ENCODE measurements at places on chromosomes 12 and 14.
A peak's percentile ranks its signal among the peaks of the same experiment; 100 is the strongest.

DNA sequence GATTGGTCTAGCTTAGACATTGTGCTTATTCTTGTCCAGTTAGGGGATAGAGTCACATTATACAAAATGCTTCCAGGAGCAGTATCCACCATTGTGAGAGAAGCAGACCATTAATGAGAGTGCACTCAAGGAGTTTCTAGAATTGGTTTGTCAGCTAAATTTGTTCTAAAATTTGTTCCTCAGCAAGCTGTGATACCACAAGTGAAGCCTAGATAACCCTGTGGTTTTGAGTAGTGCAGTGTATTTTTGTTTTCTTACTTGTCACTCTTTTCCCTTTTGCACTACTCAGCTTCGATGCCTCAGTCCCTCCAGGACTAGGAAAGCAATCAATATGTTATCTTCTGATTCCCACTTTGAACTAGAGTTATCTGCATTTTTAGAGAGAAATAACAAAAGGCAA lies 42.5 kb upstream of the AKAP6 start:
- DNase-seq, result no peak

- no peak for DNase-seq
Measured at GRCh38 chr14:70616646-70617045, 16.2 kb upstream of the MED6 start.

GRCh38 chr12:101086490-101087135 lies 123.4 kb downstream of the SLC5A8 start:
- peak; percentile 46 for DNase-seq

DNA sequence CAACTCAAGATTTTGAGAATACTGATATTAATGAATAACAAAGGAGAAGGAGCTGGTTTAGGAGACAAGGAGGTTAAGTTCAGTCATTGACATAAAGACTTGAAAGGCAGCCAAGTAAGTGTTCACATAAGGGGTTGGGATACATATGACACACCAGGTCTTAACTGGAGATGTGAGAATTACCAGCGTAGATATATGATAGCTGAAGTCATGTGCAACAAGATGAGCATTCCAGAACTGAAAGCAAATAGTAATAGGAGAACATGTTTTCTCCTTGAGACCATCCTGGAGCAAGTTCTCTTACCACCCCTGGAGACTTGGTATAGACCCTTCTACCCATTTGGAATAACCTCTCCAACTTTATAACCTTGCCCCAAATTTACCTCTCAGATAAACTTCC lies 43.3 kb upstream of the NPFF start:
- DNase-seq, result peak; percentile 78

DNA sequence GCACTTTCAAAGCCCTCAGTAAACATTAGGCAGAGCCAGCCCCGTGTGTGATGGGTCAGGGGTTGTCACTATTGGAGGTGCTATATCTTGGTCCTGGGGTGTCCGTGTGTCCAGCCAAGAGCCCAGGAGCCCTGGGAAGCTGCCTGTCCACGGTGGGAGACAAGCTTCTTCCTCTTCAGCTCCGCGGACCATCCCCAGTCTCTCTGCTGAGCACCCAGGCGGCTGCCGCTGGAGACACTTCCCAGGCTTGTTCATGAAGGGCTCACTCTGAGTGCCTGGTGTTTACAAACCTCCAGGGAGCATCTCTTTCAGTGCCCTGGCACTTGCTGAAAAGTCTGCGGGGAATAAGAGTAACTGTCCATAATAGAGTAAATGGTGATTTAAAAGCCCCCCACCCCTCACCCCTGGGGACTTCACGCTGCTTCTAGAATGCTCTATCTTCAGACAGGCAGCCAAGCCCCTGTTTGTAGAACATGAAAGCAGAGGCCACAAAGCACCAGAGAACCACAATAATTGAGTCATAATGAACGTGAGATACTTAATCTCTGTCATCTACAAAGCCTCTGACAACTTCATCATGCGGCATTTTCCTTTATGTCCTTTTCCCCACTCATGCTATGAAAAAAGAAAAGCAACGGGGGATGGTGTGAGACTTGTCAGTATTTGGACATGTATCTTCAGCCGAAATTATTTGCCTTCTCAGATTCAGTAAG lies 178.6 kb downstream of the TMEM132C start:
- DNase-seq, result no peak

DNA sequence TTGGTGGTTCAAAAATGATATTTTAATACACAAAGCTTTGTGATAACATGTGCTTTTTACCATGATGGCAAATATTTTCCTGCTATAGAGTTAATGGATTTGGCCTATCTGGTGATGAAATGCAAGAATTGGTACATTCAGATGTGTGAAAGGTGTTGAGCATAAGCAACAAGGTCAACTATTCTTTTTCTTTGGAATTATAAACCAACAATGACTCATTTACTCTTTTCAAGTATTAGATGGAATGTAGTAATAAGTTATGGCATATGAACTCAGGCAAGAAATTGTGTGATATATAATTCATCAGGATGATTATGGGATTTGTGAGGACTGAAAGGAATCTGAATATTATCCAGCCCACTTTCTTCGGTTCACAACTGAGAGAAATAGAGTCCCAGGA lies 471.4 kb downstream of the ETNK1 start:
- no peak for DNase-seq

DNA sequence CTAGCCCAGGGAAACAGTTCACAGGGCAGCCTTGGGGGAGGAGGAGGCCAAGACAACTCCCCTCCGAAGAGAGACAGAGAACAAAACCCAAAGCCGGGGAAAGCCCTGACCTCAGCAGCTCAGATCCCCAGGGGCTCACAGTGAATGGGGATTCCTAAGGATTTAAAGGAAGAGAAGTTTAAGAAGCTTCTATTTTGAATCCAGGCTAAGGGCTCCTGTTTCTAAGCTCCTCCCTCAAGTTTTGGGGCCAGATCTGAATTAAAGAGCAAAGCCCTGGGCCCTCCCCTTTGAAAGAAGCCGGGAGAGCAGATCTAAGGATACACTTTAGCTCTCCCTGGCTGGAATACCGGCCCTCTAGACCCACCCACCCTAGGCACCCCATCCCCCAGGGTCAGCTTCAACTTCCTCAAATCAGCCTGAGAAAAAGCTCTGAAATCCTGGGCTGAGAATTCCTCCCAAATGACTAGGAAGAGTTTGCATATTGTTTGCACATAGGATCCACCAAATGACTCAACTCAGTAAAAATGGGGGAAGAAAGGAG lies 3.9 kb downstream of the KDM2B start:
- peak; percentile 95 for DNase-seq

- no peak for DNase-seq
Measured at GRCh38 chr12:99099786-99100185, 454.7 kb downstream of the APAF1 start.

GRCh38 chr14:21455592-21455911 lies 371 bp downstream of the CHD8 start:
- DNase-seq, result no peak

DNA sequence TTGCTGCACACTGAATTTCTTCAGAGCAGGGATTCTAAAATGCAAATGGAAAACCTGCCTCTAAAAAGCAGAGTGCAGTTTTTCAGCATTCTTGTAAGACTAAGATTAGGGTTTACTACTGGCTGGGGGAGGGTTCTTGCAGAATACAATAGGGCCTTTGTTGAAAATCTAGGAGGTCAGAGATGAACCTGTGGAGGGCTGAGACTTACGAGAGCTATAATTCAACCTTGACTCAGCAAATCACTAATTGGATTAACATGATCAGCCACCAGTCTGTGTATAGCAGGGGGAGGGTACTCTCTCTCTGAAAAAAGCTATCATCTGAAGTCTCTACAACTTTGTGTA lies 92.6 kb upstream of the HIF1A start:
- DNase-seq, result no peak

DNA sequence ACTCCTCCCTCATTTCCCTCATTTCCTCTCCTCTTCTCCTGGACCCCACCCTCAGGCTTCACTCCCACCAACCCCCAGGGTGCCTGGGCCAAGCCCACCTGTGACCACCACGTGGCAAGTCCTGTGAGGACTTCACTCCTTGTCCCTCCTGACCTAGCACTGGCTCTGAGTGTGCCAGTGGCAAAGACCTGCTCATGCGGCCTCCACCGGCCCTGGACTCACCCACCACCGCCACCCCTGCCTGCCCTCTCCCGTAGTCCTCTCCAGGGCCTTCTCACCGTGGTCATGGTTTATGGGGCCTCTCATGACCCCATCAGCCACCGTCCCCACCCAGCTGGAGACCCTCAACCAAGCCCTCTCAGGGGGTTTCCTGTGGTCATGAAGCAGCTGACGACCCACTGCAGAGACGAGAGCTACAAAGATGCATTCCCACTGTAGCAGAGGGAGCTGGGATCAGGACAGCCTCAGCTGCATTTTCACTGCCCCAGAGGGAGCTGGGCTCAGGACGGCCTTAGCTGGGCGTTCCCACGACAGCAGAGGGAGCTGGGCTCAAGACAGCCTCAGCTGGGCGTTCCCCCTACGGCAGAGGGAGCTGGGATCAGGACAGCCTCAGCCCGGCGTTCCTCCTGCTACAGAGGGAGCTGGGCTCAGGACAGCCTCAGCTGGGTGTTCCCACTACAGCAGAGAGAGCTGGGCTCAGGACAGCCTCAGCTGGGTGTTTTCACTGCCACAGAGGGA lies 3.2 kb upstream of the C14orf180 start:
- DNase-seq, result no peak

DNA sequence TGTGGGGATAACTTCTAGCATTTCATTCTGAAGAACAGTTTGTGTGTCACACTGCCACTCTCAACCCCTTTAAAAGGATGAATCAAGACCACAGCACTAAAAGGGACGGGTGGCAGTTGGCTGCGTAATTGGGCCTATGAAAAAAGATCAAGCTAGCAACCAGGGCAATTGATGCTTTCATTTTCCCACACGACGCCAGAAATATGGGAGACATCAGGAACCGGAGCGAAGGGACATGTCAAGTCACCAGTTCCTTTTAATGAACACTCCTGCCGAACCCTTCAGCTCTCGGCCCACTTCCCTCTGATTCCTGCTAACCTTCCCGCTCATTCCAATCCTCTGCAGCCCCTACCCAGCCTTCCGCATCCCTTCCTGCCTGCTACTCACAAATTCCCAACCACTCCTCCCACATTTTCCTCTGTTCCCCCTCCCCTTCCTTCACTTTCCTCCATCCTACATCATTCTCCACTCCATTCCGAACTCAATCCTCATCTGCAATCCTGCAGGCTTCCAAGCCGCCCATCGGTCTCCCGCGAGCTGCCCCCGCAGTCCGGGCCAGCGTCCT lies 753 bp downstream of the CSRNP2 start:
- DNase-seq, result peak; percentile 39

GRCh38 chr12:2791089-2791488 lies 3.7 kb upstream of the FKBP4 start:
- DNase-seq, result no peak

DNA sequence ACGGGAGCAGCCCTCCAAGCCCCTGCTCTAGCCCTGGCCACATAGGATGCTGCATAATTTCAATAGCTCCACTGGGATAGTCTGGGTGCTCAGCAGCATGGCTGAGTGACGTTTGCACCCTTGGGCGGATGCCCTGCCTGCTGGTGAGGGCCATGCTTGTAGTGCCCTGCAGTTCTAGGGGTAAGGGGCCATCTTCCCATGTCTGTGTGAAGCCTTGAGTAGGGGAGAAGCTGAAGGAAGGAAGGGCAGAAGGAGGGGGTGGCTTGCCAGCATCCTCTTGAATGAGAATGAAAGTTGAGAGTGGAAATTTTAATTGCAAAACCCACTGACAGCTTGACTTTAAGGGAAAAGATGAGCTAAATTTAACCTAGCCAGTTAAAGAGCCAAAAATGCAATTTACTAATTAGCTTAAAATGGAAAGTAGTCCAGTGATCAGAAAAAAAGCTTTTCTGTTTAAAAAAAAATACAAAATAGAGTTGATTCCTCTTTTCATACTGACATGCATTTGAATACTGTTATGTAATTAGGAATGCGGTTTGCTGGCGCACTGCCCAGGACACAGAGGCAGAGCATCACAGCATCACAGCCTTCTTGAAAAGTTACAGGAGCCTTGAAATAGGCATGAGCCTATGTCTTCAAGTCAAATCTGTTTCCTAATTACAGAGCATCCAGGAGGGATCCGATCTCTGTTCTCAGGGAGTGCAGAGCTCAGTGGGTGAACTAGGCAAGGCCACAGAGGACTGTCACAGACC lies 18.5 kb upstream of the EML1 start:
- DNase-seq, result peak; percentile 52

DNA sequence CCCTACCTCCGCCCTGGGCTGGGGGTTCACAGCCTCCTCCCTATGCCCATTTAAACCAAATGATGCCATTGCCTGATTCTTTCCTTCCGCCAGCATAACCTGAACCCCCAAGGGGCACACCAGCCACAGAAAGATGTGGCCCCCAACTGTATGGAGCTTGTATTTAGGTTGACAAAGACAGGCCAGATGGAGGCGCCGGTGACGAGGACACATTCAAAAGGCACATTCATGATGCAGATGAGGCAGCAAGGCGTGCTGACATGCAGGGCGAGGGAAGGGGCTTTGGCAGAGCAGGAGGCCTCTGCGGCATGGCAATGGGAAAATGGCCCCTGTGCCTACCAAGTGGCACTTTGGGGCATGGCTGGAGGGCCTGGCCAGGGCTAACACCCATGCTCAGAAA lies 112.2 kb downstream of the RFLNA start:
- DNase-seq, result no peak

- DNase-seq, result no peak
Measured at GRCh38 chr14:28398506-28398905, 368.1 kb upstream of the FOXG1 start.

DNA sequence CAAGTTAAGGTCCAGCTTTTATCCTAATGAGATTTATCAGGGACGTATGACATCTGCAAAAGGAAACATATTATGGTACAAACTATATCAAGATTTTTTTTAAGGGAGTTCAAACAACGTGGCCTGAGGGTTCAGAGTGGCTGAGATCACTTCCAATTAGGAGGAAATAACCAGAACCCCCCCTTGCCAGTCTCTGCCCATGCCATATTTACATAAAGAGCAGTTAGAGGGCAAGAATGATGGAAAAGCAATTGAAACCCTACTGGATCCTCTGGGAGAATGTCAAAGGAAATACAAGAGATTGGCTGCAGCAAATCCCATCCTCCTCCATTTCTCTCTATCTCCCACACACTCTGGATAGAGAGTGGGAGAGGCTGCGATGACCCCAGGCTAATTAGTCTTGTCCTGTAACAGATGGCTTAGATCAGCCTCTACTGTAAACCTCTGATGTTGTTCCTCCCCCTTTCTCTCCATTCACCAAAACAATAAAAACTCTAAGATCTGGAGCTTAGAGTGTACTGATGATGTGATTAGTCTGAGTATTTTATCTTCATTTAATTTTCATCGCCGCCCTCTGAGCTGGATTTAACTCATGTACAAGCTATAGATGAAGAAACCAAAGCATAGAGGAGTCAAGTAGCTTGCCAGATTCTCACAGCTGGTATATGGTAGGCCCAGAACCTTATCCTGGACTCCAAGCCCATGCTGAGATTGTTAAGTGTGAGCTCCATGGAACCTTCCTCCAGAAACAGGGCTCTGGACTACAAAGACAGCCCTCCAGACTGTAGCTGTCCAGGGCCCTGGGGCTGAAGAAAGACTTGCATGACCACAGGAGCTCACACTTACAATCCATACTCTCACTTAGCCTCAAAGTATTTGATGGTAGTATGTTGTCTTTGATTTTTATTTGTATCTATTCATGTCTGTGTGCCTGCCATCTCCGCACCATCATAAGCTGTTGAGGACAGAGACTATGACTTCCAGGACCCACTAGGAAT lies 54.1 kb upstream of the GNG2 start:
- no peak for DNase-seq

GRCh38 chr12:103028881-103029639 lies 71.6 kb downstream of the ASCL1 start:
- DNase-seq, result no peak

GRCh38 chr14:88492272-88493089 lies 62.3 kb downstream of the PTPN21 start:
- peak; percentile 81 for DNase-seq

Data from IMR-90 (cell line).